ENCODE measurements at places on chromosomes 3 and 15.
A peak's percentile ranks its signal among the peaks of the same experiment; 100 is the strongest.

DNA sequence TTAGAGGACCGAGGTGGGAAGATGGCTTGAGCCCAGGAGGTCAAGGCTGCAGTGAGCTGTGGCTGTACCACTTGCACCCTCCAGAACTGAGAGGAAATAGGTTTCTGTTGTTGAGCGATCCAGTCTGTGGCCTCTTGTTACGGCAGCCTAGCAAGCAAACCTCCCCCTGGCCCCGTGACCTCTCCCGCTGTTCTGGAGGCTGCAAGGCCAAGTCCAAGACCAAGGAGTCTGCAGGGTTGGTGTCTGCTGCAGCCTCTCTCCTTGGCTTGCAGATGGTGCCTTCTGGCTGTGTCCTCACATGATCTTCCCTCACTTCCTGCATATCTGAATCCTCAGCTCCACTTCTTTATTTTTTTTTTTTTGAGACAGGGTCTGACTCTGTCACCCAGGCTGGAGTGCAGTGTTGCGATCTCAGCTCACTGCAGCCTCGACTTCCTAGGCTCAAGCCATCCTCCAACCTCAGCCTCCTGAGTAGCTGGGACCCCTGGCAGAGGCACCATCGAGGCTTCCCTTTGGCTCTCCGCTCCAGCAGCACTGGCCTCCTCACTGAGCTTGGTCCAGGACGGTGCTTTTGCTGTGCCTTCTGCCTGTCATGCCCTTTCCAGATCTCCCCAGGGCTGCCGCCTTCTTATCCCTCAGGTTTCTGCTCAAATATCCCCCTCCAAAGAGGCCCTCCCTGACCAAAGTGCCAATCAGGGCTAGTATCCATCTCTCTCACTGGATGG lies 18.0 kb upstream of the PLXND1 start:
- no peak overlapping the region for H3K4me3 ChIP-seq
- peak overlapping the region; percentile 37 for H3K27ac ChIP-seq
- H3K27me3 ChIP-seq, result peaks cover 68% of the 10 kb centered on the region
- H3K4me1 ChIP-seq, result peaks cover 22% of the 10 kb centered on the region
- no peaks in the 10 kb centered on the region for H3K36me3 ChIP-seq

GRCh38 chr3:155242342-155242741 lies 51.1 kb downstream of the STRIT1 start:
- H3K27ac ChIP-seq, result no peak overlapping the region
- H3K4me1 ChIP-seq, result no peaks in the 10 kb centered on the region
- no peaks in the 10 kb centered on the region for H3K27me3 ChIP-seq
- no peak overlapping the region for H3K4me3 ChIP-seq

- H3K27me3 ChIP-seq, result no peaks in the 10 kb centered on the region
- no peaks in the 10 kb centered on the region for H3K36me3 ChIP-seq
- H3K27ac ChIP-seq, result no peak overlapping the region
- H3K4me1 ChIP-seq, result no peaks in the 10 kb centered on the region
- DNase-seq, result no peak
Measured at GRCh38 chr3:191774485-191774884, 313.5 kb downstream of the PYDC2 start.

DNA sequence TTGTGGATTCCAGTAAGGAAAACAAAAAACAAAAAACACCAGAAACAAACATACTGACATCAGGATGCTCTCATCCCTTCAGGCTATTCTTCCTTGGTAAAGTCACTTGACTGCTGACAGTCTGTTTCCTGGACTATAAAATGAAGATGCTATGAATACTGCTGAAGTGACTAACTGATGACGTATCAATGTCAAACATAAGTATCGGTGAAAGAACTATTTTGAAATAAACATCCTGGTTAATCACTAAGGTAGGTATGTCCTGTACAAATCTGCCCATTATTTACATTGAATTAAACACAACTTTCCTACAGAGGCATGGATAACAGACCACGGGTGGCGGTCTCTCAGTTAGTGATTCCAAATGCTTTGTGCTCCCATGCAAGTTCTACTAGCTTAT lies 45.9 kb downstream of the CHAC1 start:
- H3K36me3 ChIP-seq, result peaks cover 27% of the 10 kb centered on the region
- peaks cover 7% of the 10 kb centered on the region for H3K4me1 ChIP-seq
- H3K27me3 ChIP-seq, result no peaks in the 10 kb centered on the region

DNA sequence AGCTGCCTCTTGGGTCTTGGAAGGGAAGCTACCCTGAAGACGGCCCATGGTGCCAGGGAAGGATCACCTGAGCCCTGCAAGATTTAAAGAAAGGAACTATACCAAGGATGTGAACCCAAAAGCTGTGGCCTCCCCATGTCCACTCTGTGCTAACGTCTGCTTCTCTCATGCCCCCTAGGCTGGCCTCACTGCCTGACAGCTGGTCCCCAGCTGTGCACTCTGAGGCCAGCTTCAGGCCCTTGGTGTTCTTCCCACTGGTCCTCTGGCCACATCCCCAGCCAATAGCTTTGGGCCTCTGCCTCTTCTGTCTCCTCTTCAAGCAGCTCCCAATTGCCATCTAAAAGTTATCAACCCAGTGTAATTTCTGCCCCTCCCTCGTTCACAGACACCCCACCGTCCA lies 5.2 kb upstream of the LRRK1 start:
- no peak overlapping the region for H3K4me3 ChIP-seq
- peaks cover 12% of the 10 kb centered on the region for H3K4me1 ChIP-seq
- H3K36me3 ChIP-seq, result no peaks in the 10 kb centered on the region
- no peak overlapping the region for H3K27ac ChIP-seq
- H3K27me3 ChIP-seq, result peaks cover 56% of the 10 kb centered on the region

DNA sequence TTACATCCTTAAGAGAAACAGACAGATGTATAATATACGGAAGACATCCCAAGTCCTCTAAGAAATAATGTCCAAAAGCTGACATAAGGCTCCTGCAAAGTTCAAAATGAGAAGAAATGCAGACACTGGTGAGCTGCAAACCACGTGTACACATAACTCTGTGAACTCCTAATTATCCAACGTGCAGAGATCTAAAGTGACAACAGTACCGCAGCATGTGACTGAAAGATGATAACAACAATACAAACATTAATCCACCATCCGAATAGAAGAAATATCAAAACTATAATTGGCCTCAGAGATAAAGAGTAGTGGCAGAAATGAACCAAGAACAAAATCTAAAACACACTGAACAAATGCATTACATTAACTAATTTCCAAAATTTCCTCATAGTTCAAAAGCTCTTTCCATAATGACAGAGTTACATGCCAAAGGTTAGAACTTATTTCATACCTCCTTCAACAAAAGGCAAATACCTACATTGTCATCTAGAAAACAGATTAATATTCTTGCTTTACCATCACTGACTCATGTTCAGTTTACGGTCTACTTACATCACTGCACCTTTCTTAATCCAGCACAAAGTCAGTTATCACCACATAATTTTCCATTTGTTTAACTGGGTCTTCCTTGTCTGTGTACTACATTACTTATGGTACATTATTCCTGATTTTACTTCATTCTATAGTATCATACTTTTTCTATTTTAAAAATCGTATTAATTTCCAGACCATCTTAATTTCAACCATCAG lies 2.2 kb downstream of the PDCD10 start:
- H3K4me3 ChIP-seq, result no peak overlapping the region
- peak overlapping the region; percentile 29 for H3K27ac ChIP-seq
- H3K27me3 ChIP-seq, result no peaks in the 10 kb centered on the region
- peaks cover 16% of the 10 kb centered on the region for H3K4me1 ChIP-seq
- no peak for DNase-seq

DNA sequence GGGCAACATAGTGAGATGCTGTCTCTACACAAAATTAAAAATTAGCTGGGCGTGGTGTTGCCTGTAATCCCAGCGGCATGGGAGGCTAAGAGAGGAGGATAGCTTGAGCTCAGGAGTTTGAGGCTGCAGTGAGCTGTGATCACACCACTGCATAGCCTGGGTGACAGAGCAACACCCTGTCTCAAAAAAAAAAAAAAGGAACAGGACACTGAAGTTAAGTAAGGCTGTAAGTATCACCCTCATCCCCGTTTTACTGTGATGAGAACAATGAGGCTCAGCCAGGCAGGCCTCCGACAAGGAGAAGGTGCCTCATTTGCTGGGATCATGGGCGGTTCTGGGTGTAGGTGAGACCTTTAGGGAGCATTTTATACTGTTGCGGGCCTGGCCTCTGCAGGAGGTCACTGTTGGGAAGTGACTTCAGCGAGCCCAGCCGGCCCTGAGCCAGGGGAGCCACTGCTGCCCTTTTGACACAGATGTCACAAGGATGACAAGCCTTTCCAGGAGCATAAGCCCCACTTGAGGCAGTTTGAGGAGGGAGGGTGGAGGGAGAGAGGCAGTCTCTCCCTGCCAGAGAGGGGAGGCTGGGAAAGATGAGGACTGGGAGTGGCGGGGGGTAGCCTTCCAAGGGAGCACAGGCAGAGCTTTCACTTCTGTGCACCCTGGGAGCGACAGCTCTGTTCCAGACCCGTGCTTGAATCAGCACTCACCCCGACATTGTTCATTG lies 30.8 kb downstream of the IRAK2 start:
- peak overlapping the region; percentile 99 for H3K27ac ChIP-seq
- peaks cover 6% of the 10 kb centered on the region for H3K36me3 ChIP-seq
- H3K4me1 ChIP-seq, result peaks cover 94% of the 10 kb centered on the region

DNA sequence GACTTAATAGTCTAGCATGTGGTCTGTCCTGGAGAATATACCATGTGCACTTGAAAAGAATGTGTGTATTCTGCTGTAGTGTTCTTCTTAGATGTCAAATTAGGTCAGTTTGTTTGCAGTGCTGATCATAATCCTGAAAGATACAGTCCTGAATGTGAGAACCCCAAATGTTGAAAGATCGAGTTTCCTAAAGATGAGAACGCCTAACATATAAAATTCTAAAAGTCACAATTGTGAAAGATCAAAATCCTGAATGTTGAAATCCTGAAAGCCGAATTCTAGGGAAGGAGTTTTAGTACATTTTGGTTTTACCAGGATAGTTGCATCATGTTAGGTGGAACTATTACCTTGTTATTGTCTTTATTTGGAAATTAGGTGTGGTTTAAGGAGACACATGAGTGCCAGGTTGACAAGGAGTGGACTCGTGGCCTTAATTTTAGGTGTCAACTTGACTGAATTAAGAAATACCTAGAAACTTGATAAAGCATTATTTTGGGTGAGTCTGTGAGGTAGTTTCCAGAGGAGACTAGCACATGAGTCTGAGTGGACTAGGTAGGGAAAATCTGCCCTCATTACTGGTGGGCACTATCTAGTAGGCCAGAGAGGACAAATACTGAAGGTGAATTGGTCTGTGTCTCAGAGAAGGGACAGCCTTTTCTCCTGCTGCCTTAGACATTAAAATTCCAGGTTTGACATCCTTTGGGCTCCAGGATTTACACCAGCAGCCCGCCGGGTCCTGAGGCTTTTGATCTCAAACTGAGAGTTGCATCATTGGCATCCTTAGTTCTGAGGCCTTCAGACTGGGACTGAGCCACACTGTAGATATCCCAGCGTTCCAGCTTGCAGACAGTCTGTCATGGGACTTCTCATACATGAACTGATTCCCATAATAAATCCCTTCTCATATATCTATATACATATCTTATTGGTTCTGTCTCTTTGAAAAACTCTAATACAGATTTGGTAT lies 77.1 kb downstream of the LRRC28 start:
- no peak for DNase-seq
- H3K27ac ChIP-seq, result no peak overlapping the region
- no peak overlapping the region for H3K4me3 ChIP-seq
- H3K36me3 ChIP-seq, result no peaks in the 10 kb centered on the region

GRCh38 chr3:158451405-158452055 lies 119.5 kb upstream of the MLF1 start:
- H3K36me3 ChIP-seq, result no peaks in the 10 kb centered on the region
- DNase-seq, result no peak
- no peaks in the 10 kb centered on the region for H3K4me1 ChIP-seq
- no peak overlapping the region for H3K27ac ChIP-seq
- H3K4me3 ChIP-seq, result no peak overlapping the region
- H3K27me3 ChIP-seq, result no peaks in the 10 kb centered on the region

DNA sequence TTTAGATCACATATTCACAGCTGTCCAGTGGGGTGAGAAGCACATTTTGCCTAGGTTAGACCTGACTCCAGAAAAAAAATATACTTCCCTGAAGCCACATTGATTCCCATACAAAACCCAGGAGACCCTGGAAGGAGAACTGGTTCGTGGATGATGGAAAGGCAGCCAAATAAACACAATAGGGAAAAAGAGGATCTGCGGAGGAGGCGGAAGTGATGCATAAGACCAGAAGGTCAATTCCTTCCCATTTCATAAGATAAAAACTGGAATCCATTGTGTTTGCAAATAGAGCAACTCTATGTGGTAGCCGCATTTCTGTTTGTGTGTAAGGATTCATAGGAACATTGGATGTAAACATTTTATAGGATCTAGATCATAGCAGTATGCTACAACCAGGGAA lies 781.9 kb upstream of the GRM7 start:
- H3K36me3 ChIP-seq, result no peaks in the 10 kb centered on the region
- no peak overlapping the region for H3K4me3 ChIP-seq
- no peak overlapping the region for H3K27ac ChIP-seq
- no peak for DNase-seq

DNA sequence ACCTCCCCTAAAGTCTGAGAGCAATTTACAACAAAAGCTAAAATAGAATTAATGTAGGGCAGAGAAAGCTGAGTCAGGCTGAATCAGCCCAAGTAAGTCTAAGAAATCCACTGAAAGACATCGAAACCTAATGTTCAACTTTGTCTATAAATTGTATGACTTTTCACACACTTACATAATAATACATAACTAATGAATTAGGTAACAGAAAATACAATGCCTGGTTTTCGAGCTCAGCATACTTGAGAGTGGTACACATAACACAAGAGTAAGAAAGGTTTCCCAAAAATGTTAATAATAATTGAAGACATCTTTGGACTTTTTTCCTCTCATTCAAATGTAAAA lies 55.3 kb upstream of the VGLL4 start:
- no peak overlapping the region for H3K4me3 ChIP-seq
- no peaks in the 10 kb centered on the region for H3K27me3 ChIP-seq
- no peak overlapping the region for H3K27ac ChIP-seq
- H3K36me3 ChIP-seq, result no peaks in the 10 kb centered on the region

DNA sequence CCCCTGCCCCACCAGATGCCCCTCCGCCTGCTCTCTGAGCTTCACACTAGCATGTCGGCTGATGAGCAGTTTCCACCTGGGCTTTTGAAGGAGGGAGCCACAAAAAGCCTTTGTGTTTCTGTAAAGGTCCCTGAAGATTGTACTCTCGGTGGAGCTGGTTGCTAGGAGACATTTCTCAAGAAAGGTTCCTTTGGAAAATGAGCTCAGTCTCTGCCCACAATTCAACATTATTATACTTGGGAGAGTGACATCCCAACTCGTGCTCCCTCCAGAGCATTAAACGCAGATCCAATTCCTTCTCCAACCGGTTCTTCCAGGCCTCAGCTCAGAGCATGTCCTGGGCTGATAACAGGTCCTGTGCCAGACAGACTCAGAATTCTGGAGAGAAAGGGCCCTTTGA lies 26.8 kb upstream of the FAM107A start:
- H3K36me3 ChIP-seq, result no peaks in the 10 kb centered on the region
- no peak for DNase-seq
- no peak overlapping the region for H3K4me3 ChIP-seq
- H3K4me1 ChIP-seq, result no peaks in the 10 kb centered on the region
- H3K27ac ChIP-seq, result no peak overlapping the region

Measured in activated naive CD4-positive, alpha-beta T cell treated with anti-CD3 and anti-CD28 coated beads, Interleukin-2, amount 10 ng/mL, durations not matched to agents 7 days and 5 days (primary cell).